ENCODE measurements at places on chromosomes 1 and 21. TPM values are rescaled to one million over a fixed set of nuclear protein-coding genes. Genes with fewer than 3 reads are reported as not detected.

GRCh38 chr1:56326056-56326455, 253.3 kb downstream of the PLPP3 start:
- no peak for DNase-seq
- H3K4me3 ChIP-seq: no peak overlapping the region
- H3K36me3 ChIP-seq: no peaks in the 10 kb centered on the region

DNA sequence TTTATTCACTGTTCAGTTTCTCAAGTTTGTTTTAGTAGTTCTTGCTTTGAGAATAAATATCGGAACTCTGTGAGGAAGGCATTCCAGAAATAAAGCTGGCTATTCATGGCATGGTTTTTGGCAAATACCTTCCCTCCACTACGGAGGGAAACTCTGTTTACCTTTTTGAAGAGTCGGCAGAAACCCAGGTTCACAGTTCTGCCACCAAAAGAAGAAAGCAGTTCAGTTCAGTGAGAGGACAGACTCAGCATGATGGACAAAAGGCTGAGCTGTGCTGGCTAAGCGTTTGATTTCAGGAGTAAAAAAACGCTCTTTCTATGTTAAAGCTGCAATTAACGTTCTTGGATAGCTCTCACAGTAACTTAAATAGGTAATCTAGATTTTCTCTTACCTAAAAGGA, 42.4 kb downstream of the CNN3 start:
- DNase-seq: no peak
- peaks cover 11% of the 10 kb centered on the region for H3K4me1 ChIP-seq
- H3K27ac ChIP-seq: no peak overlapping the region
- no peaks in the 10 kb centered on the region for H3K27me3 ChIP-seq

DNA sequence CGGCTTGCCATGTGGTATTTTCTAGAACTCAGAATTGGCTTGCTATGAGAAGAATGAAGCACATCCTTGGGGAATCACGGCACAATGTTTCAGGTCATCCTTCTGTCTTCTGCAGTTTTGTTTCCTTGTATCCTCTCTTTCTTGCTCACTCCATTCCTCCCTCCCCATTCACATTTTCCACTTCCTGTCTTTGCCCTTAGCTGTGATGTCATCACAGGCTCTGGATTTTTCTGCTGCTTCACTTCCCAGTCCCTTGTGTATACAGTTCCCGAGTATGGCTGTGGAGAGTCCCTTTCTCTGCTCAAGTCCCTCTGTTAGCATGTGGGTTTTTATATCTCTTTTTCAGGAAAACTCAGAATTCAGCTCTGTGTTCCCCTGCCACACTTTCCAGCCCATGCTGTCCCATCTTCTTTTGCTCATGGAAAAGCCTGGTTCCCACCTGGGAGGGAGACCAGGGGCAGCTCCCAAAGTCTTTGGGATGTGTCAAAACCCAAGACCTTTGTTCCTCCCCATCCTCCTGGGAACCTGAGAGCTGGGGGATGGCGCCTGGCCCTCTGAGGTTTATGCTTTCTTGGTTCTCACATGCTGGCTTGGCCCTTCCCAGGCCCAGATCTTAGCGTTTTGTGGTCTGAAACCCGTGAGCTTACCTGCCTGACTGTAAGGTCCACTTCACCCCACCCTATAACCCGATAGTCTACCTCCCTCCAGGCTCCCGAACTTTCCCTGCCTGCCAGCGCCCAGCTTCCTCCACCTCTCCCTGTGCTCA, 4.8 kb upstream of the RGS16 start:
- H3K4me1 ChIP-seq: peaks cover 76% of the 10 kb centered on the region
- peaks cover 50% of the 10 kb centered on the region for H3K27me3 ChIP-seq
- H3K27ac ChIP-seq: no peak overlapping the region
- DNase-seq: no peak

- H3K4me1 ChIP-seq: no peaks in the 10 kb centered on the region
- H3K36me3 ChIP-seq: no peaks in the 10 kb centered on the region
- H3K27me3 ChIP-seq: no peaks in the 10 kb centered on the region
- no peak overlapping the region for H3K4me3 ChIP-seq
Observed at GRCh38 chr1:210920716-210921694, 212.9 kb downstream of the KCNH1 start.

RNU1-1 gene
- 1,100 TPM for total RNA-seq

USP48 gene
- 129 TPM for total RNA-seq

DNA sequence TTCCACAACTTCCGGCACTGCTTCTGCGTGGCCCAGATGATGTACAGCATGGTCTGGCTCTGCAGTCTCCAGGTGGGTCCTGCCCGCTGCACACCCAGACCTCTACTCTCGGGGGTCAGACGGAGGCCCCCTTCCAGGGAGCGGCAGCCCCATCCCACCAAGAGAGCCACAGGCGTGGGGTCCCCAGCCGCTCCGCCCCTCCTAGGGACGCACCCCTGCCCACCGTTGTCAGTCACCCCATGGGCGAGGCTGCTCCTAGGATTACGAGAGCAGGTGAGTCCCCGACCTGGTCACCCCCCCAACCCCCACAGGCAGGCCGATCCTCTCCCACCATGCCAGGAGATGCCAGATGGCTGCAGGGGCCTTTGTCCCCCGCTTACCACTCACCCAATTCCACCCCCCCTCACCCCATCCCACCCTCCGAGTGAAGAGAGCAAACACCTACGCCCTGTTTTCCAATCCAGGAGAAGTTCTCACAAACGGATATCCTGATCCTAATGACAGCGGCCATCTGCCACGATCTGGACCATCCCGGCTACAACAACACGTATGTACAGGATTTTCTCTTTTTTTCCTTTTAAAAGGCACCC, 107.0 kb downstream of the PDE9A start:
- no peak for DNase-seq
- no peaks in the 10 kb centered on the region for H3K27me3 ChIP-seq
- no peaks in the 10 kb centered on the region for H3K4me1 ChIP-seq
- H3K36me3 ChIP-seq: no peaks in the 10 kb centered on the region
- H3K27ac ChIP-seq: no peak overlapping the region

BSND gene
- total RNA-seq: not detected

- H3K27ac ChIP-seq: no peak overlapping the region
- no peaks in the 10 kb centered on the region for H3K4me1 ChIP-seq
- no peaks in the 10 kb centered on the region for H3K36me3 ChIP-seq
- no peak overlapping the region for H3K4me3 ChIP-seq
- no peak for DNase-seq
- H3K27me3 ChIP-seq: peaks cover 42% of the 10 kb centered on the region
Observed at GRCh38 chr1:112257043-112257835, 138.8 kb upstream of the CTTNBP2NL start.

DNA sequence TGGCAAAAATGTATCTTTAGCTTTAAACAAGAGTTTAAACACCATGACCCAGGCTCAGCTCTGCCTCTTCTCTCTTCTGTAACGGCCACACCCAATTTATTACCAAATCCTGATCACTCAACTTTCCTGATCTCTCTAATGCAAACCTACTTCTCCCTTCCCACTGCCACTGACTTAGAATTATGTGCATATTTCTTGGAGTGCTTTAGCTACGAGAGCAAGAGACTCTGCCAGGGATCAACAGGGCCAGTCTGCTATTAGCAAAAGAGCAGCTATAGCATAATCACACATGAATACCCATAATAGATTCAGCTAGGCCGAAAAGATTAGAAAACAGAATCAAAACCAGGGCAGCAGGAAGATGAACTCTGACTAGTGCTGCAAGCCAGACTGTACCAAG, 215.5 kb downstream of the MRPL39 start:
- H3K27me3 ChIP-seq: peaks cover 12% of the 10 kb centered on the region
- peaks cover 8% of the 10 kb centered on the region for H3K36me3 ChIP-seq
- no peak overlapping the region for H3K27ac ChIP-seq
- H3K4me1 ChIP-seq: peaks cover 20% of the 10 kb centered on the region
- H3K4me3 ChIP-seq: no peak overlapping the region

ATP5IF1 gene
- 147 TPM for total RNA-seq

- H3K36me3 ChIP-seq: no peaks in the 10 kb centered on the region
- H3K27me3 ChIP-seq: no peaks in the 10 kb centered on the region
- peak within 1 kb of the TSS; percentile 2 for H3K27ac ChIP-seq
- peaks cover 37% of the 10 kb centered on the region for H3K4me1 ChIP-seq
Observed at GRCh38 chr1:155063550-155064110, at the start of gene EFNA4. Gene EFNA4 (plus strand): TSS chr1:155063740. CDS start chr1:155063824, 84 bp downstream.
